AG04449 (cell line): ENCODE measurements at places on chromosomes 16 and 17.

GRCh38 chr16:69111216-69111875, 5.9 kb downstream of the HAS3 start:
- no peak for DNase-seq

DNA sequence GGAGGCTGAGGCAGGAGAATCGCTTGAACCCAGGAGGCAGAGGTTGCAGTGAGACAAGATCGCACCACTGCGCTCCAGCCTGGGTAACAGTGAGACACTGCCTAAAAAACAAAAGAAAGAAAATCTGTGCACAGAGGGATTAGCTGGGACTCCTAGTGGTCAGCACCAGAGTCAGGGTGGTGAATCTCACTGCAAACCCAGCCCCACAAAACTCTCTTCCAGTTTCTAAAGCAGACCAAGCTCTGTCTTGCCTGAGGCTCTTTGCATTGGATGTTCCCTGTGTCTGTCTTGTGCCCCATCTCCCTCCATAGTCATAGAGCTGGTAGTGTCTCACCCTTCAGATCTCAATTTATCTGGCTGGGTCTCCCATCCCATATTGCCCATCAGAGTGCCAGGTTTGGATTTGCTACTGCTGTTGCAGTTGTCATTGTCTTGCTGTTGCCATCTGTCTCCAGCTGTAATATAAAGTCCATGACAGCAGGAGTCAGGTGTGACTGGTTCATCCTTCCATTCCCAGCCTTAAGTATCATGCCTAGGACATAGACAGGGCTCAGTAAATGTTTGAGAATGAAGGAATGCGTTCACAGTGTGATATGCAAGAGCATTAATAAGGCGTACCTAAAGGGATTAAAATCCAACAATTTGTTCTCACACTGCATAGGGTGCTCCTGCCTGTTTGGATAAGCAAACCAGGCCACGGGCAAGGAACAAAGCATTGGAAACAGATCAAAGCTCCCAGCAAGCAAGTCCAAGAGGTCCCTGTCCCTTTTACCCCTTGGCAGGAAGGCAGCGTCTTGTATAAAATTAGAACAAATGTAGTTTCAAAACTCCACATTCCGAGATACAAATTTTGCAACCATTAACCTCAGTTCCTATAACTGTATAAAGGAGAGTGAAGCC, 614.6 kb upstream of the CDH5 start:
- no peak for DNase-seq

DNA sequence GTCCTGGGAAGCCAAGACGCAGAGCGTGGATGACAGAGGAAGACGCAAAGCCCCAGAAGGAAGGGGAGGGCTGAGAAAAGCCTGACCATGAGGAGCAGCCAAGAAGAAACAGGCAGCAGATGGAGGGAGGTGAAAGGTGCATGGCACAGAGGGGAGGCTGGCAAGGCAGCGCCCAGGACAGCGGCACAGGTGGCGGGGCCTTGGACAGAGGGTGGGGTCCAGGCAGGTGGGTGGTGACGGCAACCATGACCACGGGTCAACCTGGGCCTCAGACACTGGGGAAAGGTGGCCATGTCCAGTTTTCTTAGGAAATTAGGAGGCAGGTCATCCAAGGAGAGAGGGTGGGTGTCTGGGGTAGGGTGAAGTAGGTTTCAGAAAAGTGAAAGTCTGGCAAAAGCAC, 17.0 kb downstream of the ARHGAP17 start:
- DNase-seq, result no peak

DNA sequence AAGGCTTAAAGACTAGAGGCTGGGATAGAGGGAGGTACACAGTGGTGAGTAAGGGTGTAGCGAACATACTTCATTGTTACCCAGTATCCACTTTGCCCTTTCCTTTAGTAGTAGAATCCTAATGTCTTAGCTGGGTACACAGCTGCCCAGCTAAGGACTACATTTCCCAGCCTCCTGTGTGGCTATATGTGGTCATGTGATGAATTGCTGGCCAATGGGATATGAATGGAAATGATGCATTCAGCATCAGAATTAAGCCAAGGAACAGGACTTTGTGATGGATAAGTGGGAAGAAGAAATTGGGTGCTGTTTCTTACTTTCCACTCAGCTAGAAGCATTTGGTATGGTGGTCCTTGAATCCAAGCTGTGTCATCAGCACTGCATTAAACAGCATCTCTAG, 55.9 kb downstream of the FOXL1 start:
- DNase-seq, result no peak

DNA sequence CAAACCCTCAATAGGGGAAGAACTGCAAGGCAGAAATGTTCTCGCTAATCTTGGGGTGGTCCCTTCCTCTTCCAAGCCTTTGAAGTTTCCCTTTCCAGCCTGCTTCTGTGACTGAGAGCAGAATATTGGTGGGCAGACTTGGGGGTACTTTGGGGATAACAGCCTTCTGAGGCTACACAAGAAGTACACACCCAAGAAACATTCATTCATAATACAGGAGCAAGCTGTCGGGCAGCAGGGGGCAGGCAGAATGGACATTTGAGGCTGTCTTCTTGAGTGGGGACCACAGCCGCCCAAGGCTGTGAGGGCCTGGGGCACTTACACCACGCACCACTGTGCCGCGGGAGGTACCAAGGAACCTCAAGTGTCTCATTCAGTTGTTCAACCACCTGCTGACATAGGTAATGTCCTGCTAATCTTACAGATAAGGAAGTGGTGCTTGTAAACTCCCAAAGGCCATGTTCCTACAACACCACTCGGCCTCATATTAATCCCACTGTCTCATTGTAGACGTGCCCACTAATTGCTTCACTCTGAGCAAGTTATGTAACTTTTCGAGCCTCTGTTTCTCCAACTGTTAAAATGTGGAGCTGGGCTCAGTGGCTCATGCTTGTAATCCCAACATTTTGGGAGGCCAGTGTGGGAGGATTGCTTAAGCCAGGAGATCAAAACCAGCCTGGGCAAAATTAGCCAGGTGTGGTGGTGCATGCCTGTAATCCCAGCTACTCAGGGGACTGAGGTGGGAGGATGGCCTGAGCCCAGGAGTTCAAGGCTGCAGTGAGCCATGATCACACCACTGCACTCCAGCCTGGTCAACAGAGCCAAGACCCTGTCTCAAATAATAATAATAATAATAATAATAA, 2.5 kb upstream of the MRPS23 start:
- DNase-seq, result no peak

DNA sequence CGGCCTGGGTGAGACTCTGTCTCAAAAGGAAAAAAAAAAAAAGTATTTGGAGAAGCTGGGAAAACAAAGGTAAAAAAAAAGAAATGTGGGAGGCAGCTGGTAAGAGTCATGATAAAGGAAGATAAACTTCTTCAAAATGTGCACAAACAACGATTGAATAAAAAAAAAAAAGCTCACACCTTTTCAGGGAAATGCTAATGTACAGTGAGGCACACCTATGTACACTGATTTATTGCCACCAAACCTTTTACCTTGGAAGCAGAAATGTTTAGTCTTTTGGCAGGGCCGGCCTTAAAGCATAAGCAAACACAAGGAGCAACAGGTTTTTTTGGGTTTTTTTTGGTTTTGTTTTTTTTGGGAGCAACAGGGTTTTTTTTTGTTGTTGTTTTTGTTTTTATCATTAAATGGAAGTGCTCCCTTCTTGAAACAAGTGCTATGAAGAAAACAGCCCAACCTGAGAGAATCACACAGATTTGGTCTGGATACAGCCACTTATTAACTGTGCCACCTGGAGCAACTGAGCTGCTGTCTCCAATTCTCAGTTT, 29.8 kb upstream of the KCNJ2 start:
- DNase-seq, result no peak

DNA sequence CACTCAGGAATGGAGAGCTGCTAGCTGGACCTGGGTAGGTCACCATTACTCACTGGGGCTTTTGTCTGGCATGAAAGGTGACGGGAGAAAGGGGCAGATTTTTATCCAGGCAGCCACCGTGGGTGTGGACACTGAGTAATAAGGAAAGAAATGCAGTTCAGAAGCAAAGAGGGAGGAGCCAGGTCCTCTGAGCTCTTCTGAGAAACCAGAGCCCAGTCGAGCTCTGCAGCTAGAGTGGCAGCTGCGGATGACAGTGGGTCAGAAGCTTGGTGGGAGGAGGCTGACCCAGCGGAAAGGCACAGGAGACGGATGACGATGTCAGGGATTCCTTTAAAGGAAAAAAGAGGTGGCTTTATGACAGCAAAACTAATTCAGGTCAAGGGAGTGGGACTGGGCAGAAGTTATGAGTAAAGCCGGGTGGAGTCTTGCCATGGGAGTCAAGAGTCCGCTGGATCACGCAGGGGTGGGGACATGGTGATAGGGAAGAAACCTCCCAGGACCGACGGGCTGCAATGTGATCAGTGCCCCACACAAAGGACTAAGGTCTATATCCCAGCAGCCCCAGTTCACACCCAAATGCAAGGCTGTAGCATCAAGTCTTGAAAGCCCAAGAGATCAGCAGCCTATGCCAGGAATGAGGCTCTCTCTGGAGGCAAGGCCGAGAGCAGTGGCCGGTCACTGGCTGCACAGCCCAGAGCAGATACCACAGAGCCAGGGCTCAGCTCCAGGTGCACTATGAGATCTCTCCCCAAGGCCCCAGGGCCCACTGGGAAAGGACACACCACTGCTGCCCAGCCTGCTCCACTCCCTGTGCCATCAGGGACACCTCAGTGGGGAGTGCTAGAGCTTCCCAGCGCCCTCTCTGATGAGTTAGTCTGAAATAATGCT, 6.3 kb upstream of the MNT start:
- no peak for DNase-seq

GRCh38 chr16:47037396-47037745, 63.9 kb upstream of the DNAJA2 start:
- DNase-seq, result no peak
